ENCODE measurements at places on chromosomes 2 and 18. TPM values are rescaled to one million over a fixed set of nuclear protein-coding genes. Genes with fewer than 3 reads are reported as not detected.

- no peak for DNase-seq
These were observed 77.7 kb upstream of the ATP5MC3 start for GRCh38 chr2:175259164-175259563.

DNA sequence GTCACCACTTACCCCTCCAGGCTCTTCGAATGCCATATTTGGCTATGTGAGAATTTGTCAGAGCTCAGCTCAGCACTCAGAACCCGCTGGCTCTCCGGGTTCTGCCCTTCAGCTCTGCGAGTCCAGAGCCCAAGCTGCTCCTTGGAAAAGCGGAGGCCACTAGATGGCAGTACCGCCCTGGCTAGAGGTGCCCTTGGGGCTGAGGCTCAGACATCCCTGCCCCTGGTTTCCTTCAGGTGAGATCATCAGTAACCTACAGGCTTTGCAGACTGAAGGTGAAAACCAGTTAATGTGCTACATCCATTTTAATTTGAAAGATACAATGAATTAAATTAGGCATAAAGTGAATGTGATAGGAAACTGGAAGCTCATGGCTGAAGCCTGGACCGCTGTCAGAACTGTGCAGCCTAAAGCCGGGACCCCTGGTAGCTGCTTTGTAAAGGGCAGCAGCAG, 285.6 kb downstream of the AGAP1 start:
- DNase-seq: peak; percentile 35

GRCh38 chr2:231820786-231821303, 34.6 kb downstream of the COPS7B start:
- no peak for DNase-seq

The PLEKHH2 gene
- total RNA-seq: 0.12 TPM

The LIMS3 gene
- 0.12 TPM for total RNA-seq

Data from activated T-helper 1 cell treated with anti-CD3 and anti-CD28 coated beads, Interleukin-12 subunit alpha, Interleukin-12 subunit beta, Interleukin-2, Interleukin-4 antibody, amounts not matched to agents 30 ng/mL and 10 ng/mL and 1 ng/mL, durations not matched to agents 14 hours and 24 hours and 36 hours (primary cell).